T-helper 17 cell (primary cell): ENCODE measurements at places on chromosomes 16 and 17.

GRCh38 chr16:89330177-89330856, 112.8 kb downstream of the ZNF778 start:
- no peaks in the 10 kb centered on the region for H3K36me3 ChIP-seq
- peak overlapping the region; percentile 54 for H3K27ac ChIP-seq
- no peak for DNase-seq
- peak overlapping the region; percentile 58 for H3K4me3 ChIP-seq
- H3K4me1 ChIP-seq = peaks cover 55% of the 10 kb centered on the region

DNA sequence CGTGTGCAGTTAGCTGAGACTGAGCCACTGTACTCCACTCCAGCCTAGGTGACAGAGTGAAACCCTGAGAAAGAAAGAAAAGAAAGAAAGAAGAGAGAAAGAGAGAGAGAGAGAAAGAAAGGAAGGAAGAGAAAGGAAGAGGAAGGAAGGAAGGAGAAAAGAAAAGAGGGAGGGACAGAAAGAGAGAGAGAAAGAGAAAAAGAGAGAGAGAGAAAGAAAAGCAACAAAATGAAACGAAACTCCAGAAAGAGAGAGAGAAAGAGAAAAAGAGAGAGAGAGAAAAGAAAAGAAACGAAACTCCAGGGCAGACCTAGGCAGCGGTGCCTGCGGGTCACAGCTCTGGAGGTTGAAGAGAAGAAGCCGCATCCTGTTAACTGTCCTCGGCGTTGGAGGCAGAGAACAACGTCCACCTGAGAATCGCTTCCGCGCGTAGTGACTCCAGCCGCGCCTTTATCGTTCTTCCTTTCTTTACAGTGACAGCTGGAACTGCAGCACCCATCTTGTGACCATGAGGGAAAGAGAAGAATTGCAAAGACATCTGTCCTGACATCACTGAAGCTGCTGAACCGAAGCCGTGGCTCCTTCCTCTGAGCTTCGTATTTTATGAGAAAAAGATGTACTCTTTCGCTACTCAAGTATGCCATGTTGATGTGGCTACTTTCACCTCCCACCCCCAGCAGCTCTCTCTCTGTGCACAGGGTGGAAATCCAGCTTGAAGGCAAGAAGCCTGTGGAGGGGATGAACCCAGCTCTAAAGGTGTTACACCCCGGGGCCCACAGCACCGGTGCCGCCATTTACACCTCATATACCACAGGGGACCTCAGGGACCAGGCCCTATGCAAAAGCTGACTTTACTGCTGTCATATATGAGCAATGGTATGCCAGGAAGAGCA, 56.9 kb upstream of the DOC2B start:
- no peak overlapping the region for H3K27ac ChIP-seq
- DNase-seq = no peak
- H3K4me1 ChIP-seq = peaks cover 3% of the 10 kb centered on the region
- no peak overlapping the region for H3K4me3 ChIP-seq

GRCh38 chr17:58756246-58757161, 850 bp downstream of the PPM1E start:
- peaks cover 10% of the 10 kb centered on the region for H3K36me3 ChIP-seq
- H3K27me3 ChIP-seq = peaks cover 57% of the 10 kb centered on the region
- H3K4me1 ChIP-seq = peaks cover 8% of the 10 kb centered on the region
- H3K27ac ChIP-seq = peak overlapping the region; percentile 69
- DNase-seq = no peak

GRCh38 chr17:45995627-45996270, 3.3 kb upstream of the STH start:
- no peak overlapping the region for H3K27ac ChIP-seq
- DNase-seq = no peak
- no peaks in the 10 kb centered on the region for H3K27me3 ChIP-seq
- H3K4me1 ChIP-seq = no peaks in the 10 kb centered on the region
- H3K4me3 ChIP-seq = no peak overlapping the region

DNA sequence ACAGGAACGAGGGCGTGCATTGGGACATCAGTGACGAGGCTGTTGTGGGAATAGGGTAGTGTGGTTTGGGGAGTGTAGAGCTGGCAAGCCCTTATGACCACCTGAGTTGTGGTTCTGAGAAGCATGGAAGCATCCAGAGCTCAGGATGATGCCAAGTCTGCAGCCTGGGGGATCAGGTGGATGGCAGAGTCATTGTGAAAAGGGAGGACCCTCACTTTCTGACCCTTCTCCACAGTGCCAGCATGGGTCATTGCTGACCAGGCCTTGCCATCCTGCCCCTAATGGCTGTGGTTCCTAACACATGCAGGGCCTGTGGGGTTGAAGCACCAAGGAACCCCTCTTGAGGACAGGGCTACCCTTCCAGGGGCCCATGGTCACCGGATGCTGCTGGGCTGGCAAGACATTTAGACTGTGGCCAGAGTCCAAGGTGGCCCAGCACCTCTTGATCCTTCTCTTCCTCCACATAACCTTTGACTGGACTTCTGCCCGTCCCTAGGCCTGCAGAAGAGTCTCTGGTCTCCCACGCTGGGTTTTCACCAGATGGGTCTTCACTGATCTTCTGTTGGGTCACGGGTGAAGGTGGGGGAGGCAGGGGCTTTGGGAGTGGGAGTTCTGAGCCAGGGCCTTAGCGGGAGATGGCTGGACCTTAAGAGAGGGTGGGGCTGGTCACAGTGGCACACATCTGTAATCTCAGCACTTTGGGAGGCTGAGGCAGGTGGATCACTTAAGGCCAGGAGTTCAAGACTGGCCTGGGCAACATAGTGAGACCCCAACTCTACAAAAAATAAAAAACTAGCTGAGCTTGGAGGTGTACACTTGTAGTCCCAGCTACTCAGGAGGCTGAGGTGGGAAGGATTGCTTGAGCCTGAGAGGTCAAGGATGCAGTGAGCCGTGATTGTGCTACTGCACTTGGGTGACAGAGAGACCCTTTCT, 2.0 kb upstream of the PLA2G15 start:
- no peaks in the 10 kb centered on the region for H3K27me3 ChIP-seq
- no peak overlapping the region for H3K27ac ChIP-seq
- DNase-seq = no peak
- no peaks in the 10 kb centered on the region for H3K36me3 ChIP-seq

- peaks cover 6% of the 10 kb centered on the region for H3K4me1 ChIP-seq
- no peak overlapping the region for H3K27ac ChIP-seq
- H3K36me3 ChIP-seq = peaks cover 11% of the 10 kb centered on the region
- no peak overlapping the region for H3K4me3 ChIP-seq
- DNase-seq = no peak
Observed at GRCh38 chr16:67259705-67260104, 10.9 kb downstream of the SLC9A5 start.

- DNase-seq = no peak
- H3K27ac ChIP-seq = no peak overlapping the region
- H3K4me3 ChIP-seq = no peak overlapping the region
- peaks cover 3% of the 10 kb centered on the region for H3K36me3 ChIP-seq
Observed at GRCh38 chr17:76612977-76613851, 27.6 kb upstream of the ST6GALNAC2 start.

- H3K36me3 ChIP-seq = no peaks in the 10 kb centered on the region
- no peak overlapping the region for H3K4me3 ChIP-seq
Observed at GRCh38 chr17:1505586-1505985, 10.8 kb downstream of the INPP5K start.

DNA sequence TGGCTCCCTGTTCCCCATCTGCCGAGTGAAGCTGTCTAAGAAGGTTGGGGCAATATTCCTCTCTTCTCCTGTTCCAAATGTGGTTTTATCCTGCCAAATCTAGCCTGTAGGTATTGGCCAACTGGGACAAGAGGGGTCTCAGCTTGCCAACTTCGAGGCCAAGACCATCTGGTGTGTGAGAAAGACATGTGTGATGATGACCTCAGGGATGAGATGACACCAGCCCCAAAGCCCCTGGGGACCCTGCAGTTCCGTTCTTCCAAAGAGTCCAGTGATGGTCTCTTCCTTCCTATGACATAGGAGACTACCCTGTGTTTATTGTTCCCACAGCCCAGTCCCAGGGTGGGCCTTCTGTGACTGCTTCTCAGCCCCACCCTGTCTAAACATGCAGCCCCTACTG, 34.8 kb upstream of the ADAMTS18 start:
- H3K4me3 ChIP-seq = no peak overlapping the region
- no peaks in the 10 kb centered on the region for H3K36me3 ChIP-seq
- H3K27me3 ChIP-seq = peaks cover 23% of the 10 kb centered on the region
- DNase-seq = no peak
- no peak overlapping the region for H3K27ac ChIP-seq
- no peaks in the 10 kb centered on the region for H3K4me1 ChIP-seq

DNA sequence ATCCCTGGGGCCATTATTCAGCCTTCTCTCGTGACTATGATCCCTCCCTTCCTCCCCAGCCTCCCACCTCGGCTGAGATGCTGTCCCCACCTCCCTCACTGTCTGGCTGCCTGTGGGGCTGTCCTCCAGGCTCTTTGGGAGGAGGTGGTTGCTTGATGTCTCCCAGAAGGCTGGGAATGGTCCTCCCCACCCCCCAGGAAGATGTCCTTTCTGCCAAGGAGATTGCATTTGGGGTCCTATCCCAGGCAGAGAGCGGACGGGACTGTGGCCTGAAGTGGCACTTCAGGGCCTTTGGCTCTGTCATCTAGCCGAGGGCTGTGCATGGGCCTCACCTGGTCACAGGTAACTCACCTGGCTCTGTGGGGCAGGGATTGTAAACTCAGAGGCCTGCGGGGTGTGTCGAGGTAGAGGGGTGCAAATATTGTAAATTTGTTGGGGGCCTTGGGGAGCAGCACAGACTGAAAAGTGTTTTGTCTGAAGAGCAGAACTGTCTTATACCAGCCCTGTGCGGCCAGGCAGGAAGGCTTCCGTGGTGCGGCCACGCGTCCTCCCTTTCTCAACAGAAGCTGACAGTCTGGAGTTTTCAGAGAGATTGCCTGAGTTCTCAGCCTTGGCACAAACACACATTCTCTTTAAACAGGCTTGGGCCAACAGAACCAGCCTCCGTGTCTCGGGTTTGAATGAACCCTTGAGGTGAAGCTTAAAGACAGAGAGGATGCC, 177.9 kb downstream of the SEC14L1 start:
- H3K27ac ChIP-seq = peak overlapping the region; percentile 94
- no peaks in the 10 kb centered on the region for H3K36me3 ChIP-seq
- peaks cover 18% of the 10 kb centered on the region for H3K4me1 ChIP-seq

DNA sequence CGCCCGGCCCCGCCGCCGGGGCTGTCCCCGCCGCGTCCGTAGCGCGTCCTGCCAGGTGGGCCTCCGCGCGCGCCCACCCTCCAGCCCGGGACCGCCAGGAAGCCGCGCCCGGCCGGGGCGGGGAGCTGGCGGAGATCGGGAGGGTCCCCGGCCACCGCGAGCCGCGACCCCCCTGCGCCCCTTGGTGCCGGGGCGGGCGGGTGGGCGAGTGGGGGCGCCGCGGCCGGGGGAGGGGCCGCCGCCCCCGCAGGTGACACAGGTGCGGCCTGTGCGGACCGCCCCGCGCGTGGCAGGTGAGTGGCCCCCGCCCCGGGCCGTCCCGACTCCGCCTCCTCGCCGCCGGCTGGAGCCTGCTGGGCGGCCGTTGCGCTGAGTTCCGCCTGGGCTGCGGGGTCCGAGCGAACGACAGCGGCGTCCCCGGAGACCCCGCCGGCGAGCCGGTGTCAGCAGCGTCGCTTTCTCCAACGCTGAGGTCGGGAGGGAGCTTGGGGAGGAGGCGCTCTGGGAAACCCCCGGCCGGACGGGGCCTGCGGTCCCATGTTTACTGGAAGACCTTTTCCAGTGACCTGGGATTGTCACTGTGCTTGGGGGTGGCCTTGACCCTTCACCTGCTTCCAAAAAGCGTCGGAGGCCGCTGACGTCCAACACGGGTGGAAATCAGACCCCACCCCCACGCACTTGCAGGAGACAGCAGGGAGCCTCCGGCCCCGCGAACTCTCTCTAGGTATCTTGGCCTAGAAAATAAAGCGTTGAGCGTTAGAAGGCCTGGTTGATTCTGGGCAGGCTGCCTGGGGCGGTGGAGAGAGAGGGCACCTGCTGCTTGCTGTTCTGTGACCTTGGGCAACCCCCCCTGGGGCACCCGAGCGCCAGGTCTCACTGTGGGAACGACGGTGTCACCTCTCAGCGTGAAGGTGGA, 542 bp downstream of the KLHL36 start:
- peak overlapping the region; percentile 70 for H3K27ac ChIP-seq
- H3K27me3 ChIP-seq = no peaks in the 10 kb centered on the region
- peaks cover 37% of the 10 kb centered on the region for H3K4me1 ChIP-seq
- DNase-seq = peak; percentile 46
- peak overlapping the region; percentile 83 for H3K4me3 ChIP-seq
- peaks cover 9% of the 10 kb centered on the region for H3K36me3 ChIP-seq

DNA sequence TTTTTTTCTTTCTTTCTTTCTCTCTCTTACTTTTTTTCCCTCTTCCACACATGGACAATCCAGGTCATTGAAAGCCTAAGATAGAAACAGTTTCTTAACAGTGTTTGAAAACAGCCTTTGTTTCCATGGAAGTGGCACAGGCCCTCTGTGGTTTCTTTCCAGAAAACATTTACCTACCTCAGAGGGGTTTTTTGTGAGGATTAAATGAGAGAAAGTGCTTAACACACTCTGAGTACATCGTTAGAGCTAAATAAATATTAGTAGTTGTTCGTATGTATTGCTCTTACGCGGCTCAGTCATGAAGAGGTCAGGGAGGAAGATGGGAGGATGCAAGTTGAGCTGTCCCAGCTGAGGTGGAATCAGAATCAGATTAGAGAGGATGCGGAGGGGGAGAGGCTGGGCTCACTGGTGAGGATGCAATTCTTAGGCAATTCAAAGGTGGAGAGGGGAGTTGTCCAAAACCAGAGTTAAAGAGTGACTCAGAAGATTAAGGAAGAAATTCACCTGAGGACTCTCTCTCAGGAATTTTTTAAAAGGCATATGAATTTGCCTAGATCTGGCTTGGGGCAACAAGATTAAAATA, 345.4 kb downstream of the PMP22 start:
- DNase-seq = no peak
- H3K4me1 ChIP-seq = no peaks in the 10 kb centered on the region
- H3K27me3 ChIP-seq = peaks cover 13% of the 10 kb centered on the region
- H3K4me3 ChIP-seq = no peak overlapping the region
- H3K36me3 ChIP-seq = no peaks in the 10 kb centered on the region

DNA sequence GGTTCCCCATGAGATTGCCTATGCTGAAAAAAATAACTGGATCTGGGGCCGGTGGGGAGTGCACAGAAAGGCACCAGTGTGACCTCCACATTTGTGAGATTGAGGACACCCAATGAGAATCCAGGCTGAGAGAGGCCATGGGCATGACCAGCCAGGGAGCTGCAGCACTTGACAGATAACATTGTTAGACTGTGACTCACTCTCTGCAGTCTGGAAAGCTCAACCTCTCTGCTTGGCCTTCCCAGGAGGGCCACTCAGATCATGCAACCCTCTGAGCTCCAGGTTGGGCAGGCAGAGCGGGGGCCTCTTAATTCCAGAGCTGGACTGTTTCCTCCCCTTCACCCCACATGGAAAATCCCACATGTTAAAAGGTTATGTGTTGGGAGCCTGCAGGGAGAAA, 30.1 kb downstream of the FZD2 start:
- no peak overlapping the region for H3K27ac ChIP-seq
- H3K4me1 ChIP-seq = no peaks in the 10 kb centered on the region
- DNase-seq = no peak

GRCh38 chr16:23608194-23608593, 12.1 kb upstream of the NDUFAB1 start:
- H3K27ac ChIP-seq = no peak overlapping the region
- H3K36me3 ChIP-seq = no peaks in the 10 kb centered on the region
- no peaks in the 10 kb centered on the region for H3K27me3 ChIP-seq
- peaks cover 3% of the 10 kb centered on the region for H3K4me1 ChIP-seq
- H3K4me3 ChIP-seq = no peak overlapping the region

- no peak for DNase-seq
- H3K4me1 ChIP-seq = peaks cover 19% of the 10 kb centered on the region
- H3K27me3 ChIP-seq = peaks cover 23% of the 10 kb centered on the region
- H3K4me3 ChIP-seq = no peak overlapping the region
- no peak overlapping the region for H3K27ac ChIP-seq
Observed at GRCh38 chr17:57959929-57960328, 4.7 kb upstream of the CUEDC1 start.

GRCh38 chr17:29283961-29284360, 10.0 kb downstream of the NUFIP2 start:
- peak overlapping the region; percentile 69 for H3K4me3 ChIP-seq
- no peaks in the 10 kb centered on the region for H3K27me3 ChIP-seq
- peaks cover 11% of the 10 kb centered on the region for H3K36me3 ChIP-seq
- H3K4me1 ChIP-seq = peaks cover 40% of the 10 kb centered on the region
- H3K27ac ChIP-seq = peak overlapping the region; percentile 73
- no peak for DNase-seq
